CD4-positive, alpha-beta T cell (primary cell): ENCODE measurements at places on chromosomes 13 and 19. TPM values are rescaled to one million over a fixed set of nuclear protein-coding genes. Genes with fewer than 3 reads are reported as not detected.

GRCh38 chr19:47494729-47495128 is 10.7 kb upstream of the KPTN start:
- DNase-seq, result no peak

DNA sequence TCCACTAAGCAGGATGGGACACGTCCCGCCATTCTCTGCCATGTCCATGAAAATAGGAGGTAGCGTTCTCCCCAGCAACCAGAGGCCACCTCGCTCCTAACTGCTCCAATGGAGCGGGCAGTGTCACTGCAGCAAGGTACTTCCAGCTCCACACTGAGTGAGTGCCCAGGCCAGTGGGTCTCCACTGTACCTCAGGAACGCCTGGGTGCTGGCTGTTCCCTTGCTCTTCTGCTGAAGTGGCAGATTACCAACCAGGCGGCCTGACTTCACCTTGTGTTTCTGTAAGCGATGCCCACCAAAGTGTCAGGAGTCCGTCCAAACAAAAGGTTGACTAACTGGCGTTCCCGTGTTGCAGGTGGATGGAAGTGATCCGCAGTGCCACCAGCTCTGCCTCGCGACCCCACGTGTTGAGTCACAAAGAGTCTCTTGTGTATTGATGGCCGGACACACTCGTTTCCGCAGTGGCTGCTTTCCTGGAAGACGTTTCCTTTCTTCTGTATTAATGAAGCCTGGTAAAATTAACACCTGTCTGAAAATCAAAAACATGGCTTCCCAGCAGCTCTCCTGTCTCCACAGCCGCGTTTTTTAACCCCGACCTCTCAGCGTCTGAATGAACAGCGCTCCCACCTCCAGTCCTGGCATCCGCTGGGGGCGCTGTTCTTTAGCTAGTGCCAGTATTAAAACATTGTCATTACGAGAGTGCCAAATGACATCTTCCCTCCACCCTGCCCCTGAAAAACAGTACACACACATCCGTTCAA is 128.8 kb downstream of the STK24 start:
- no peak for DNase-seq

- no peak for DNase-seq
These were observed 67.2 kb upstream of the FNDC3A start for GRCh38 chr13:48908381-48909055.

GRCh38 chr13:87244256-87244890 is 426.8 kb upstream of the SLITRK5 start:
- DNase-seq, result no peak

DNA sequence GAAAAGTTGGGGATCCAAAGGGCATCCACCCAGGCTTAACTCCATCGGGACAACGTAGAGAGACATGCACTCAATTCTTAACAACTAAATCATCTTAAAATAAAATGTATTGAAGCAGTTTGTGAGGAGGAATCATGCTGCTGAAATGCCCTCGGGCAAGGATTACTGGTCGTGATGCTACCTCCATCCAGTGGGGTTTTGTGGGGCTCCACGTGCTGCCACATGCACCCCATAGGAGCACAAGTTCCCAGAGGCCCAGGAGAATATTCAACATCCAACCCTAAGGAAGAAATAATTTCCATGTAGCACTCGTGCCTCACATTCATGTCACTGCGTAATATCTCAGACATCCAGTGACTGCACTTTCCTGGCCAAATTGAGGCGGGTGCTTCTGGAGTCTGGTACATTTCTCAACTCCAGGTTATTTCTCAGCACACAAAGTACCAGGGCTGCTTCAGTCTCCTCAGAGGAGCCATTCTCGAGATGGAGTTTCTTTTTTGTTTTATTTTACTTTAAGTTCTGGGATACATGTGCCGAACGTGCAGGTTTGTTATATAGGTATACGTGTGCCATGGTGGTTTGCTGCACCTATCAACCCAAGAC is 429.8 kb downstream of the FOXO1 start:
- no peak for DNase-seq

The CLEC4M gene
- not detected for total RNA-seq

The RFPL4A gene
- total RNA-seq, result not detected

- no peak for DNase-seq
These were observed 1.2 kb upstream of the KPTN start for GRCh38 chr19:47485210-47485609.

The CCDC8 gene
- not detected for total RNA-seq

- no peak for DNase-seq
These were observed 28.4 kb downstream of the MBNL2 start for GRCh38 chr13:97250560-97250959.

DNA sequence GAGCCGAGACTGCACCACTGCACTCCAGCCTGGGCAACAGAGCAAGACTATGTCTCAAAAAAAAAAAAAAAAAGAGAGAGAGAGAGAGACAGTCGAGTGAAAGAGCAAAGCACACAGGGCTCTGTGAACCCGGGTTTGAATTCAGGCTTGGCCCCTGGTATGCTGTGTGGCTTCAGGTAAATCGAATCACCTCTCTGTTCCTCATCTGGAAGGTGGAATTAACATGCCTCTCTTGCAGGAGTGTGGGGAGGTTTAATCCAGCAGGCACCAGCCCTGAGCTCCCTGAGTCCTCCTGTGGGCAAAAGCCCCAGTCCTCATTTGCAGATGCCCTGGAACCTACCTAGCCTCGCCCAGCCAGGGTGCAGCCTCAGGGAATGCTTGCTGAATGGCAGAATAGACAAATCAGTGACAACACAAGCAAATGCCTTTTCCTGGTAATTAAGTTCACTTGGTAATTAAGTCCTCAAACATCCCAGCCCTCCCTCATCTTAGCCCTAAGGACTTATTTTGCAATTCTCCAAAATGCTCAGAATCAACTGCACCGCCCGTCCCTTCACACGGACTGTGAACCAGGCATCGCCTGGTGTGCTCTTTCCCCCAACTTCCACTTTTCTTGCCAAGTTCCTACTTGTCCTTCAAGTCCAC is 4.6 kb upstream of the ZNRF4 start:
- no peak for DNase-seq

- peak; percentile 29 for DNase-seq
These were observed 27.0 kb downstream of the SAE1 start for GRCh38 chr19:47157431-47158321.

The ZNF780A gene
- total RNA-seq, result 10.6 TPM
